Activated CD4-positive, alpha-beta T cell treated with anti-CD3 and anti-CD28 coated beads for 24 hours (primary cell): ENCODE measurements at places on chromosomes 1 and 21.

DNA sequence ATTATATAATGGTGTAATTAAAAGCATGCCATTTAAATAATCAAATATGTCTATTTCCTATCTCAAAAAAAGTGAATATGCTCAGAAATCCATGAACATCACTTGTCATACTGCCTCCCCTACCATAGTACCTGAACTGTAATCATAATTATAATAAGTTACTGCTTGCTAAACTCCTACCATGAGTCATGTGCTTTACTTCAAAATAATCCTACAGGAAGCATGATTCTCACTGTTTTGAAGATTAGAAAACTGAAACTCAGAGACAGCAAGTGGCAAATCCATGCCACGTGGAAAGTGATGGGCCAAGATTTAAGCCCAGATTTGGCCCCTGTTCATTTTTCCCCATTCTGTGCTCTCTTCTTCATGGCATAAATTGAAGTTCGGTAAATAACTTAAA is 5.2 kb downstream of the LRRC7 start:
- DNase-seq = no peak

DNA sequence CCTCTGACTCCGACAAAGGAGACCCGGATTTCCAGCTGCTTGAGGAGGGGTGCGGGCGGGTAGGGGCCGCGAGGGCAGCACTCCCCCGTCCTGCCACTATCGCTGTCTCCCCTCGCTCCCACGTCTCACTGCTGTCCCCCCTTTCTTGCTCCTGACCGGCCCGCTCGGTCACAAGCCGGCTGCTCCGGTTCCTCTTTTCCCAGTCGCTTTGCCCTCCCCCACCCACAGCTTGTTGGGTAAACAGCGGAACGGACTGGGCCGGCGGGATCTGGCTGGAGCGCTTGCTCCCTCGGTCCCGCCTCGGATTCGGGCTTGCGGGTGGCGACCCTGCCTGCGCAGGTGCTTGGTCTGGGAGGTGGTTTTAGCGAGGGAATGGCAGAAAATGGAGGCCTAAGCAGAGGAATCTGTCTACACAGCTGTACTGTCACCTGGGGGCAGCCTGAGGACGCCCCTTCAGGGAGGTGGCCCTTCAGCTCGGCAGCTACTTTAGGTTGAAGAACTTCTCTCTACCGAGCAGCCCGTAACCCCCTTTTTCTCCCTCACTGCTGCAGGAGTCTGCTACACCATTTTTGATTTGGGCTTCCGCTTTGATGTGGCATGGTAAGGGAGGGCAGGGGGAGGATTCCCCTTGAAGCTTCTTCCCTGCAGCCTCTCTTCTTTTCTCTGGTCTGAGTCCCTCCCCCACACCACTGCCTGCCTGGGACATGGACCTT is 645 bp downstream of the ATP6V0B start:
- no peak for DNase-seq

DNA sequence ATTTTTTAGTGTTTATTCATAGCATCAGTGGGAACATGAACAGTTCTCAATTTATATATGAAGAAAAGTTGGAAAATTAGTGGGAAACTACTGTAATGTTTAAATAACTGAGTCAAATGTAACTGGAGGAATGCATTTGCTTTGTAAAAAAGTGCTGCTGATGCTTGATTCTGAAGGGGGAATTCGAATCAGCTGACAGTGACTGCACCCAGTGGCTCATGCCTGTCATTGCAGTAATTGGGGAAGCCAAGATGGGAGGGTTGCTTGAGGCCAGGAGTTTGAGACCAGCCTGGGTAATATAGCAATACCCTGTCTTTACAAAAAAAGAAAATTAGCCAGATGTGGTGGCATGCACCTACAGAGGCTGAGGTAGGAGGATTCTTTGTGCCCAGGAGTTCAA is 398.4 kb downstream of the ZP4 start:
- no peak for DNase-seq

- no peak for DNase-seq
Measured at GRCh38 chr1:220511785-220512184, 16.2 kb upstream of the MARK1 start.

DNA sequence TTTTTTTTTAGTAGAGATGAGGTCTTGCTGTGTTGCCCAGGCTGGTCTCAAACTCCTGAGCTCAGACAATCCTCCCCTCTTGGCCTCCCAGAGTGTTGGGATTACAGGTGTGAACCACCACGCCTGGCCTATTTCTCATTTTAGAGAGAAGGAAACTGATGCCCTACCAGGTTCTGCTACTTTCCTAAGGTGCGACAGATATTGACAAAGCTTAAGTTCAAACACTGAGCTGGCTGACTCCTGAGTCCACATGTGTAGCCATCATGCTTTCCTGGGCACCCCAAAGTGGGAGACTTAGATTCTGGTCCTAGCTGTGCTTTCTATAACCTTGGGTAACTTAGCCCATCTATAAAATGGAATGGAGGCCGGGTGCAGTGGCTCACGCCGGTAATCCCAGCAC is 5.1 kb upstream of the TMEM222 start:
- no peak for DNase-seq

GRCh38 chr1:96515925-96516324 is 205.7 kb upstream of the PTBP2 start:
- no peak for DNase-seq
